Thymus (tissue), 14 donors: ENCODE measurements at places on chromosomes 1 and 21. TPM values are rescaled to one million over a fixed set of nuclear protein-coding genes. Genes with fewer than 3 reads are reported as not detected.

DNA sequence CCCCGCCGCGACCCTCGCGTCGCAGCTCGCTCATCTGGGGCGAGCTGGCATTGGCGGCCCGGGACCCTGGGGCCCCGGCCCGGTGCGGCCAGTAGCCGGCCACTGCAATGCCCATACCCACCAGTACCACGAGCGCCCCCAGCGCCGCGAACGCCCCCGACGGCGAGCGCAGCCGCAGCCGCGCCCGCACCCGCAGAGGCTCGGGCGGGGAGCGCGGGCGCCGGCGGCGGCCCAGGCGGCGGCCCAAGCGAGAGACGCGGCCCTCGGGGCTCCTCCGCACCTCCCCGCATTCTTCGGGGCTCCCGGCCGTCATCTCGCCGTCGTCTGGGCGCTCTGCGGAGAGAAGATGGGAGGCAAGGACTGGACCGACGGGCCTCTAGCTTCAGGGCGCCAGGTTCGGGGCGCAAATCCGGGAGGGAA, 2.2 kb downstream of the TMEM200B start:
- peak overlapping the region; percentile 21 for H3K4me3 ChIP-seq
- peaks cover 19% of the 10 kb centered on the region for H3K36me3 ChIP-seq
- H3K4me1 ChIP-seq = peaks cover 8% of the 10 kb centered on the region

GRCh38 chr1:238489006-238489405, 598.3 kb upstream of the ZP4 start:
- no peaks in the 10 kb centered on the region for H3K36me3 ChIP-seq
- no peaks in the 10 kb centered on the region for H3K4me1 ChIP-seq
- no peak for DNase-seq
- no peaks in the 10 kb centered on the region for H3K27me3 ChIP-seq
- H3K4me3 ChIP-seq = no peak overlapping the region
- no peak overlapping the region for H3K27ac ChIP-seq

- no peak for DNase-seq
- no peaks in the 10 kb centered on the region for H3K27me3 ChIP-seq
- no peaks in the 10 kb centered on the region for H3K4me1 ChIP-seq
- H3K36me3 ChIP-seq = no peaks in the 10 kb centered on the region
- H3K27ac ChIP-seq = no peak overlapping the region
- no peak overlapping the region for H3K4me3 ChIP-seq
Measured at GRCh38 chr1:92998821-92999220, 37.6 kb upstream of the DIPK1A start.

GRCh38 chr1:167734841-167735240, 13.1 kb downstream of the MPZL1 start:
- DNase-seq = no peak
- no peaks in the 10 kb centered on the region for H3K4me1 ChIP-seq
- no peak overlapping the region for H3K27ac ChIP-seq
- H3K36me3 ChIP-seq = no peaks in the 10 kb centered on the region
- no peaks in the 10 kb centered on the region for H3K27me3 ChIP-seq
- no peak overlapping the region for H3K4me3 ChIP-seq

Gene CHIA
- 0.05 TPM for total RNA-seq
